ENCODE measurements at places on chromosomes 11 and 22. TPM values are rescaled to one million over a fixed set of nuclear protein-coding genes. Genes with fewer than 3 reads are reported as not detected.

- DNase-seq = peak; percentile 86
Observed at GRCh38 chr11:3006505-3007260, 14.6 kb upstream of the NAP1L4 start.

GRCh38 chr11:32723332-32723731 is 71.1 kb downstream of the CCDC73 start:
- no peak for DNase-seq

DNA sequence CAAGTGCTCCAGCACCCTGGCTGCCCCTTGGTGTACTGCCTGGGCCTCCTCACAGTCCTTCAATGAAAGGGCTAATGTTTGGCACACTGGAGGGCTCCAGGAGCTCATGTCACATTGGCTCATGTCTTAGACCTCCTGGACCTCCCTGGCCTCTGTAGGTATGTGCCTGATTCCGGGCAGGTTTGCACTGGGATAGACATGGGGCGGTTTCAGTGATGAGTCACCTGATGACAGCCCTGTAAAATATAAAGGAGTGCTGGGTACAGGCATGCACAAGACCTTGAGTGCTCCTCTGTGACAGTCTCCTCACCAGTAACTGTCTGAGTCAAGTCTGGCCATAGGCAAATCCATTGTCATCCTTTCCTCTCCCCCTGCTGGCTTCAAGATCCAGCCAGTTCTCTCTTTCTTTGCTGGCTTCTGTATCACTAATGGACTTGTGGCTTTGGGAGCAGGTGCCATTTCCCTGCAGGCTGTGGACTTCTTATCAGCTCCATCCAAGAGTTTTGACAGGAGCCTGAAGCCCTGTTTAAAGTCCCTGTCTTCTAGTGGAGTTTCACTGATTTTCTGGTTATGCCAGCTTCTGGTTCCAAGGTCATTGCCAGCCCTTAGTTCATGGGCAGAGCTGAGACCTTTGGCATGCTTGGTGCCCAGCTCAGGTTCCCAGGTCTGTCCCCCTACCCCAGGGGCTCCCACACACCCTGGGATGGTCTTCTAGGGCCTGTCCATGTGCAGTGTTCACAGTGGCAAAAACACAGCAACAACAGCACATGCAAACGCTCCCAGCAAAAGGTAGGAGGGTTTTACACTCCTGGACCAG is 22.7 kb upstream of the P2RY2 start:
- no peak for DNase-seq

DNA sequence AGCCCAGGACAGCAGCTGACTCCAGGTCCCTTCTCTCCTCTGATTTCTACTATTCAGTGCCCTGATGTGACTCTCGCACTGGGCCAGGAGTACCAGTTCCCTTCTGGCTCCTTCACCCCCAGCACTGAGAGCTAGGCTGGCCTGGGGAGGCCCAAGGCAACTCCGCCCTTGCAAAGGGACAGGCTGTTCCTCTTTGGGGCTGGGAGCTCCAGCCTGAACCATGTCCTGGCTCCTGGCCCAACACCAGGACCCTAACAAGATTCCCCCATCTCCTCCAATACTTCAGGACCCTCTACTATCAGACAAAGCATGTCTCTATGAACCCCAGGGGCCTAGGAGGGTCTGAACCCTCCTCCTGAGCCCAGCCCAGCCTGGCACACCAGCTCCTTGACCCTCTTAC is 12.5 kb downstream of the CREB3L1 start:
- no peak for DNase-seq

DNA sequence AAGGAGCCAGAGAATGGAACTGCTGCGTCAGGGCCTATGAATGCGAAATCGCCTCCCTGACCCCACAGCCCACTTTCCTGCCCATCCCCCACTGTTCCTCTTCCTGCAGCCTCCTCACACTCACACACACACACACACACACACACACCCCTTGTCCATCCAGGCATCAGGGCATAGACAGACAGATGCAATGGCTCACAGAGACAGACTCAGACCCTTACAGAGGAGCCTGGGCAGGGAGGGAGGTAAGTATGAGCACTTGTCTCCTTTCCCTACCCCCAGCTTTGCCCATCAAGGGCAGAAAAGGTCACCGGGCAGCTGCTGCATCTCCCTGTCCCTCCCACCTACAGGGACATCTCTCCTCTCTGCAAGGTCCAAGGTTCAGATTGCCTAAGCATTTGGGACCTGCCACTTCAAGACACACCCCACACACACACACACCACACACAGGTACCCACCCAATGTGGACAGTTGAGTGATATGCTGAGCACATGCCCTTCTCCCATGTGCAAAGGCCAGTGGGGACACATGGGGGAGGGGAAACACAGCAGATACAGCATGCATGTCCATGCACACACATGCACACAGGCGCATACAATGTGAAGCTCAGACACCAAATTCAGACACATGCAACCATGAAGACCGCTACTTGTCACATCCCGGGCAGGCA is 2.0 kb upstream of the NRXN2 start:
- DNase-seq = no peak

BATF2 gene
- polyA plus RNA-seq = 3.5 TPM

CTSC gene
- polyA plus RNA-seq = 162 TPM

DNA sequence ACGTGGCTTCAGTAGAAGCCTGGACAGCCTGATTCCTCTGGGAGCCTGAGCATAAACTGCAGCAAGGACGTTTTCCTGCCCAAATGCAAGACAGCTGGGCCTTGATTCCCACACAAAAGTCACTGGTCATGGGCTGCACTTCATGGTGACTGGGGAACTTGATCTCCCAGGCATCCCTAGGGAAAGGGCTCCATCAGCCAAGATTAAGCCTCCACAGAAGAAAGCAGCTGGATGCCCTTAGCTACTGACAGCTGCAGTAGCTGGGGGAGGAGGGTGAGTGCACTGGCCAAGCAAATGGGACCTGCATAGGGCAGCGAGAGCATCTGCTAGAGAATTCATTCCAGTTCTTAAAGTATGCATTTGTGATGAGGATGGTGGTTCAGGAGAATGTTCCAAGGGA is 267.4 kb upstream of the ISX start:
- no peak for DNase-seq

C11orf42 gene
- polyA plus RNA-seq = 0.74 TPM

PARVB gene
- polyA plus RNA-seq = 33.7 TPM

ACTN3 gene
- not detected for polyA plus RNA-seq

DNA sequence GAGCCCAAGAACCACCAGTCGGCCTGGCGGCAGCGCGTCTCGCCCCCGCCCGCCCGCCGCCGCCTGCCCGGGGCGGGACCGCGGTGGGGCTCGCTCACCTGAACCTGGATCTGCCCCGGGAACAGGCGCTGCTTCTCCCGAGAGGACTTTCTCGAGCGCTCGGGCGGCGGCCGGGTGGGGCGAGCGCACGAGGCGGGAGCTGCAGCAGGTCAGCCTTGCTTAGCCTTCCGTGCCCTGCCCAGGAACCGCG is 133 bp downstream of the MYH9 start:
- DNase-seq = no peak

DEFB131B gene
- 1.9 TPM for polyA plus RNA-seq

DNA sequence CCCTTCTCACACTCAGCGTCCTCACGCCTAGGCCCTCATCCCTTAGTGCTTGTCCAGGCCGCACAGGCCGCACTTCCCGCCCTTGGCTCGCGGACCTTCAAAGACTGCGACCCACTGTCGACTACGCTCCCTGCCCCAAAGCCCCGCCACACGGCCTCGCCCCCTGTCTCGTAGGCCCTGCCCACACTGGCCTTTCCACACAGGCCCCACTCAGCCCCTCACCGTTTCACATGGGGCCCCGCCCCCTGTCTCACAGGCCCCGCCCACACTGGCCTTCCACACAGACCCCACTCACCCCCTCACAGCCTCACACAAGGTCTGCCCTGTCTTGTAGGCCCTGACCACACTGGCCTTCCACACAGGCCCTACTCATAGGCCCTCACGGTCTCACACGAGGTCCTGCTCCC is 11.0 kb downstream of the NRXN2 start:
- DNase-seq = no peak

DNA sequence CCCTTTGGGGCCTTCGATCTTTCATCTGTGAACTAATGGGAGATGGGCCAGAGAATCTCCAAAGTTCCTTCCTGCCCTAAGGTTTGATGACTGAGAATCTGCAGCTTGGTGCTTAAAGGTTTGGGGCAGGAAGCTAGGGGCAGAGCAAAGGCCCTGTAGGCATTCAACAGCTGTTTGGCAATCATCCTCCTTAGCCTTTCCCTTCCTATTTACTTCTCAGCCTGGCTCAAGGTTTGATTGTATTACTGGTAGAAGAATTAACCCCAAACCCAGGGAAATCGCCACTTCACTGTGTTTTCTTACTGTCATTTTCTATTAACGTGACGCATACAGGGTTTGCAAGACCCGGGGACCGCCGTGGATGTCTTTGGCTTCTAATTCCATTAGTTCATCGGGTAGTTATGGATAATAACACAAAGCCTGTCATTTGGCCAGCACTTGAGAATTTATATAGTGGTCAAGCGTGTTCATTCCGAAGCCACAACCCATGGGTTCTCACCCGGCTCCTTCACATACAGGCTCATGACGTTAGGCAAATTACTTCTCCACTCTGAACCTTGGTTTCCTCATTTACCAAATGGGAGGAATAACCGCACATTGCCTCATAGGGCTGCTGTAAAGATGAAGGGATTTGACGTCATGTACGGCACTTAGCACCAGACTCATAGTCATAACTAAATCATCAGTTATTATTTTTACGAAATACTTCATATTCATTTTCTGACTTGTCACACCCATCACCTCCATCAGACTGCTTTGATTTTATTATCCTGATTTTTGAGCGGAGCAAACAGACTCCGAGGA is 158.1 kb downstream of the FBXO7 start:
- no peak for DNase-seq

GRCh38 chr11:132196928-132197327 is 826.5 kb downstream of the NTM start:
- no peak for DNase-seq

DNA sequence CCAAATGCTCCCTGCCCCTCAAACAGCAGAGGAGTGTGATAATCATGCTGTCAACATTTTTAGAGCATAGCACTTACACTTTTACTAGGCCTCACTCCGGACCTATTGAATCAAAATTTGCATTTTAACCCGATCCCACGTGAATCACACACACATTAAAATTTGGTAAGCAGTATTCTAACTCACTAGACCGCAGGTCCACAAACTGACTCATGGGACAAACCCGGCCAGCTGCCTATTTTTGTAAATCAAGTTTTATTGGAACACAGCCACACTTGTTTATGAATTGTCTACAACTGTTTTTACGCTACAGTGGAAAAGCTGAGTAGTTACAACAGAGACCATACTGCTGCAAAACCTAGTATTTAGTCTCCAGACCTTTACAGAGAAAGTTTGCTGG is 43.3 kb downstream of the SNX19 start:
- DNase-seq = no peak

PGA4 gene
- polyA plus RNA-seq = 0.41 TPM

DNA sequence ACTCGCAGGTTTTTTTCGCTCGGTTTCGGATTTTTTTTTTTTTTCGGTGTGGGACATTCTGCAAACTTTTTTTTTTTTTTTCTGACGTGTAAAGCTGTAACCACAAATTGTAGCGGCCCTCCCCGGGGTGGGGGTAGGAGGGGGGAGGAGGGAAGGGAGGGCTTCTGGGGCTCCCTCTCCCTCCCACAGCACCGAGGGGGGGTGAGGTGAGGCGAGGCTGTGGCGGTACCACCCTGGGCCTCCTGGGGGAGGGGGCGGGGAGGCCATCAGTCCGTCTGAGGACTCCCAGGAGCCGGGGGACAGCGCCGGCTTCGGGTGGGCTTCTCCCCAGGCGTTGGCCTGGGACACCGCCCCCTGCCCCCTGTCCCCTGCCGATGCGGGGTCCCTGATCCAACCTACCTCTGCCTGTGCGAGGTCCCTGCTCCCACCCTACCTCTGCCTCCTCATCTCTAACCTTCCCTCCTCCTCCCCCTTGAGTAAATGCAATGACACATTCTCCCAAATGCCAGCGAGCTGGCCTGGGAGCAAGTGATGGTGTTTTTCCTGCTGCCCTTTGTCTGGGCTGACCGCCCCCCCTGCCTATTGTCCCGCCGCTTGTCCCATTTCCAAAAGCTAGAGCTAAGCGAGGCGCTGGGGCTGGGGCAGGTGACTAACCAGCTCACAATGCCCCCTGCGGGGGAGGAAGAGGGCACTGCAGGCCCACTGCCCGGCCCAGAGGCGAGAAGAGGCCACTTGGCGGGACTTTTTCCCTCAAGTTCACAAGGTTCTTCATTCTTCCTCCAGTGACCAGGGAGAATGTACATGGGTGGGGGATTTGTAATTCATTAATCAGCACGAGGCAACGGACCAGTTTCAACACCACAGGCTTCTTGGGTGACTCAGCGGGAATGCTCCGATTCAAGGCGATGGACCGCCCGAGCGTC is 511 bp upstream of the CLCF1 start:
- DNase-seq = peak; percentile 94

- no peak for DNase-seq
Observed at GRCh38 chr11:134429106-134429505, 17.1 kb upstream of the B3GAT1 start.

TRPM5 gene
- 0.14 TPM for polyA plus RNA-seq

- DNase-seq = no peak
Observed at GRCh38 chr22:26767351-26768155, 110.2 kb downstream of the MIAT start.

DNA sequence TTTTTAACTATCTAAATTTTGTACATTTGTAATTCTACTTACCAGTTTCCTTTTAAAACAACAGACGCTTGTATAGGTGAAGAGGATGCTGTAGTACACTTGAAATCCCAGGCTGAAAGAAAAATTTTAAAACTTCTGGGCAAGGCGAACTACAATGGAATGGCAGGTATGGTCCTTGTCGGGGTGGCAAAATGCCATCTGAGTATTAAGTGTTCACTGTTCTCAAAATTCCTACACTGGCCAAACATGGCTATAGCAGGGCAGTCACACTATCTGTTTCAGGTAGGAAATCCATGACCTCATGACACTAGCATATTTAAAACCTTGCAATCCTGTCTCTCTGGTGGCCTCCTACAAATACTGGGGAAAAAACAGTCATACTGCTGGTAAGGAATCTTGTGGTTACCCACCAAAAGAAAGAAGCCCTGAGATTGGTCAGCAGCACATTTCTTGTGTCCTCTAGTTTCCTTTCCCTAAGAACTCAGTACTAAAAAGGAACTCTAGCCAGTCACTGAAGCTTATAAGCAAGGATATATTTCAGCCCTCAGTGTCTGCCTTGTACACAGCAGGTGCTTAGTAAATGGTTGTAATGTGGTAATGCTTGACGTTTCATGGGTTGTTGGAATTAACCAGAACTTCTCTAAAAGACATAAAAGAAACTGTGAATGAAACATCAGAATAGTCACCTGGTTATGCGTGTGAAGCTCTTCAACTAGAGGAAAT is 5.2 kb upstream of the ZC3H12C start:
- DNase-seq = peak; percentile 44

DNA sequence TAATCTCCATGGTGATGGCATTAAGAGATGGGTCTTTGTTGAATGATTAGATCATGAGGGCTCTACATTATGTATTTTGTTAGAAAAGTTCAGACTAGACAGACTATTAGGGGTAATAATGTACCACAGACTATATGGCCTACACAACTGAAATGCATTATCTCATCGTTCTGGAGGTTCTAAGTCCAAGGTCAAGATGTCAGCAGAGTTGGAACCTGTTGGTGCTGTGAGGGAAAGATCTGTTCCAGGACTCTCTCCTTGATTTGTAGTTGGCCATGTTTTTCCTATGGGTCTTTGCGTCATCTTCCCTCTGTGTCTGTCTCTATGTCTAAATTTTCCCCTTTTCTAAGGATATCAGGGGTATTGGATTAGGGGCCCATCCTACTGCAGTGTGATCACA is 8.4 kb upstream of the GLYATL1 start:
- DNase-seq = no peak

LGR4 gene
- polyA plus RNA-seq = 21.3 TPM

- DNase-seq = no peak
Observed at GRCh38 chr11:19232910-19233503, 7.7 kb downstream of the E2F8 start.

- DNase-seq = no peak
Observed at GRCh38 chr11:86790867-86791849, 9.2 kb upstream of the PRSS23 start.

ADM2 gene
- 0.86 TPM for polyA plus RNA-seq

Measured in left lung (tissue), 14 donors.